Activated CD4-positive, alpha-beta T cell treated with anti-CD3 and anti-CD28 coated beads for 36 hours (primary cell): ENCODE measurements at places on chromosomes 11 and 22. TPM values are rescaled to one million over a fixed set of nuclear protein-coding genes. Genes with fewer than 3 reads are reported as not detected.

Gene SPI1
- total RNA-seq: 0.30 TPM

GRCh38 chr11:82994604-82995230 is 77.0 kb downstream of the RAB30 start:
- DNase-seq: no peak

DNA sequence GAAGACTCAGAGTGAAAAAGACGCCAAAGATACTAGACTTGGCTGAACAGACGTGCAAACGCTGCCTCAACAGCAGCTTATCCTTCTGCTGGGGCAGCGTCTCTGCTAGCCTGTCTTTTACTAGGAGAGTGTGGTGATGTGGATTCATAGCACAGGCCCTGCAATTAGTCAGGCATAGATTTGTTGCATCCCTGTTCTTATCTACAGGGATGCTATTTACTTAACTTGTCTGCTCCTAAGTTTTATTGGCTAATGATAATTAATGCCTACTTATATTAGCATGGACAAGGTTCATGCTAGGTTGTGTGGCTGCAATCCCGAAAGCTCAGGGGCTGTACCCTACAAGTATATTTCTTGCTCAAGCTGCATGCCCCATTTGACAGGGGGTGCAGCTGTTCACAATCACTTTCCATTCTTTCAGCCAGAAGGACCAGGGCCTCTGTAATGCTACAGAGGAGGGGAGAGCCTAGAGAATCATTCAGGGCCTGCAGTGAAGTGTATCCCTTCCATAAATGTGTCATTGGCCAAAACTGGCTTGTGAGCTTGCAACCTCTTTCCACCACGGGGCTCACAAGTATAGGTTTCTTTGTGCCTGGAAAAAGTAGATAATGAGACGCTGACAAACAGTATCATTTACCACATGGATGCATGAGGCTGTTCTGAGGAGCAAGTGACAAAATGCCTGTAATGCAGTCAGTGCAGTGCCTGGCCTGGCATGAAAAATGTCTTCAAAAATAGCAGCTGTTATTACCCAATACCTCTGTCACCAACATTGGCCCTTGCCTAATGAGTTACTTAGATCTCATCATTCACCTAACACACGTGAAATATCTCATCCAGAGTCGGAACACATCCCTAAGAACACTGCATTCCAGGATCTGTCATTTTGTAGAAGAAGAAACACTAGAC is 685.8 kb upstream of the API5 start:
- DNase-seq: no peak

Gene RTN4R
- total RNA-seq: 2.2 TPM

- no peak for DNase-seq
Observed at GRCh38 chr11:26621132-26621531, 49.1 kb upstream of the MUC15 start.
